ENCODE measurements at places on chromosomes 4 and X. TPM values are rescaled to one million over a fixed set of nuclear protein-coding genes. Genes with fewer than 3 reads are reported as not detected.

SYN1 gene
- 0.71 TPM for total RNA-seq

DMRTC1B gene
- total RNA-seq = not detected

SLC6A8 gene
- total RNA-seq = 43.4 TPM

KIAA1210 gene
- not detected for total RNA-seq

CLDN34 gene
- total RNA-seq = not detected

USP38 gene
- 18.4 TPM for total RNA-seq

SPANXA2 gene
- not detected for total RNA-seq

GPR119 gene
- not detected for total RNA-seq

- DNase-seq = peak; percentile 70
These were observed 84.8 kb downstream of the ANOS1 start for GRCh38 chrX:8647176-8647575.

DNA sequence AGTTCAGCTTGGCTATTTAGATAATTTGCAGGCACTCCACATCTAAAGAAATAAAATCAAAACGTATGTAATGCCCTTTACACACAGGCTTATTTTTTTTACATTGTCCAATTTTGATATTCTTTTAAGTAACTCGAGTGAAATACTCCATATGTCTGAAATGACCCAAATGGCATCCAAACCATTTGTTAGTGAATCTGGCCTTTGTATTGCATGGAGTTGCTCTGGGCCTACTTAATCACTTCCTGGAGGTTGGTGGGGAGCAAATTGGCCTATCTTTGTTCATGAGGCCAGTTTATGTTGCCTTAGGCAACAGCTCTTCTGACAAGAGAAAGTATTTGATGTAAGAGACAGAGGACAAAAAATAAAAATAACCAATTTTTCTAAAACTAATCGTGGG, 47.6 kb upstream of the TMEM131L start:
- DNase-seq = peak; percentile 28

DNA sequence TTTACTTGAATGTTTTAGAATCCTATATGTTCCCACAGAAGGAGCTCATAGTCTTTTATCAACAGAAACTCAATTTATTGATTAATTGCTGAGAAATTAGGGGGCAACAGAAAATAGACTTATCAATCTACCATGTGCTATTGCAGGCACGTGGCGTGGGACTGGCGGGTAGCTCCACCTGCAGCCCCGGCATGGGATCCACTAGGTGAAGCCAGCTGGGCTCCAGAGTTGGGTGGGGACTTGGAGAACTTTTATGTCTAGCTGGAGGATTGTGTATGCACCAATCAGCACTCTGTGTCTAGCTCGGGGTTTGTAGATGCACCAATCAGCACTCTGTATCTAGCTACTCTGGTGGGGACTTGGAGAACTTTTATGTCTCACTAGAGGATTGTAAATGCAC, 3.3 kb upstream of the OCIAD1 start:
- DNase-seq = no peak

DNA sequence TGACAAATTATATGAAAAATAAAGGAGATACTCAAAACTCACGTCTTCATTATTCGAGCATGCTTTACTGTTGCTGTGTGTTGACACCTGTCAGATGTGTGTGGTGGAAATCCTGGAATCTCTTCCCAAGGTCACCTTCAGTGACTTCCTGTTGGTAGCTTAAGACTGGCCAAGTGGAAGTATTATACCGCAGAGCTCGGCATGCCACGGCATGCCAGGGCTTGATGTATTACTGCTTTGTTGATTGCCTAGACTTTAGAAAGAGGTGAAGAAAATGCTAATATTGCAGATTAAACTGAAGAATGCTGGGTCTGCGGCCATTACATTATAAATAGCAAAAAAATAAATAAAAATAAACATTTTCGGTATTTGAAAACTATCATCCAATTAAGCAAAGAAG, 4.6 kb downstream of the TREX2 start:
- DNase-seq = peak; percentile 47

DNA sequence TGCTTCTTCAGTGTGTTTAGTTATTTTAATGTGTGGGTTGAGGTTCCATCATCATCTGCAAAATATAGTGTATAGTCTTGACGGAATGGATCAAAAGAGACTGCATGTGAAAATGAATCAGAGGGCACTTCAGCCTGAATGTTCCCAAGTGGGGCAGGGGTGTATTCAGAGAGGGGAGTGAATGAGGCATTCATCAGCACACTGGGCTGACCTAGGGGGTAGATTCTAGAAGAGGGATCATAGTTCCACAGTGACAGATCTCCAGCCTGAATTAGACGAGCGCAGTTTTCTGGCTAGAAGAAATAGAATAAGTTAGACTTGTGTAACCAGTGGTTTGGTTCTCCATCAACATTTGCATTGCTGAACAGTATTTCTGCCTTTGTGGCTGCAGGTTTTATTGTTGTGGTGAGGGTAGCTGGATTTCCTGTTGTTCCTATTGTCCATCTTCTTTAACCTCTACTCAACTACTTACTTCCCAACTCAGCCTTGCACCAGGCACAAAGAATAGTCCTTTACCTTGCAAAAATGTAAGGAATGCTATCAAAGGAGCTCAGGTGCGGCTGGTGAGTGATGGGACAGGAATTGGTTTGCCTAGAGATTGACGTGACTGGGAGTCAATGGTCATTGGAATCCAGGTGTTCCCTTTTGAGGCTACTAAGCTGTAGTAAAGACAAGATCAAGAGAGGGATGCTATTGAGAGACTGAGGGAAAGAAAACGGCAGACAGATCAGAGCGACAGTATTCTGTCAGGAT, 50.9 kb downstream of the NAP1L5 start:
- DNase-seq = peak; percentile 89

DNA sequence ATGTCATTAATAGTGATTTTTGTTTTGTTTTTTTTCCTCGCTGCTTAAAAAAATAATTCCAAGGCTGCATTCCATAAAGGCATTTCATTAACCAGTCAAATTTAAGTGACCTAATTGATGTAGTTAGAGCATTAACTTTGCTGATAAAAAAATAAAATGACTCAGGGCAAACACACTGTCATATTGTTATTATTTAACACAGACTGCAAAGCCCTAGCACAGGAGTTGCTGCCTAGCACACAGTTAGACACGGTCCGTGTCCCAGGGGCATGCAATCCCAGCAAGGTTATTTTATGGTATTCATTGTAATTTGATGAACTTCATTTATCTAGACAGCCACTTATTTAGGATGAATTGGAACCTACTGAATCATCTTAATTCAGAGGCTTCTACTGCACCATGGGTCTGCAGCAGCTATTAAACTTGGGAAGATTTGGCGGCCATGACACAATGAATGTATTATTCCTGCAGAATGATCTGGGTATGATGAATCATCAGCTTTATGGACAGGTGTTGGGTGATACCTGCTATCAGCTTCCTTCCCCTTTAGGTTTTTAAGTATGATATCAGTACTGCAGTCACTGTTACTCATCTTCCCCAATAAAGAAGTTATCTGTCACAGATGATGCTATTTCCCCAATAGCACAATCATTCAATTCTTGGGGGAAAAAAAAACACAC, 182.7 kb downstream of the PPARGC1A start:
- no peak for DNase-seq

GRCh38 chr4:155187989-155188388, 20.4 kb upstream of the NPY2R start:
- no peak for DNase-seq

GRCh38 chr4:76011700-76012387, 4.5 kb upstream of the CXCL9 start:
- peak; percentile 87 for DNase-seq

DNA sequence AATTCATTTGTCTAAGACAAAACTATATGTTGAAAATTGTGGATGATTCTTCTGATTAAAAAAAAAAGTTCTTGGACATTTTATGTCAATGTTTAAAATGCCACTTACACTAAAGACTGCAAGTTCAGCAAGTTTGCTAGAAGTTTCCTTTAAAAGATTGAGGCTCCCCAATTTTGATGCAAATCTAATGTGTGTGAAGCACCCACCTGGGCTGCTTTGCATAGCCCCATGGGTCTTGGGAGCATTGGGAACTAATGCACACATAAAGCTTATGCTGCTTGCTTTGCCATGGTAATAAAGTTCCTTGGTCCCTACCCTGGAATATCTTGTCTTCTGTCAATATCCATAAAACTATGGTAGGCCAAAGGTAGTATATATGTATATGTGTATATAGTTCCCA, 725.9 kb upstream of the GRID2 start:
- DNase-seq = no peak

DNA sequence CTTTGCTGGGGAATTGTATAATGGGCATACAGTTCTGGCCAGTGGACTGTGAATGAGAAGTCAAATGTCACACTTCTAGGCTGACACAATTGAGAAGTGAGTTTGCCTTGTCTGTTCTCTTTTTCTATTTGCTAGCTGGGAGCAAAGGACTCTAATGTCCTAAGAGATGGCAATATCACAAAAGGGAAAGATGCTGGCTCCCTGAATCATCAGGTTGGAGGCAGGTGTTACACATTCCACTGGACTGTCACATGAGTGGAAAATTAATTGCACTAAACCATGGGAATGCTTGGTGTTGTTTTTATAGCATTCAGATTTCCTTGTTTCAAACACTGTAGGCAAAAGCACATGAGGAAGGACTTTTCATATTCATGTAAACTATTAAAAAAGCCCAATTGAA, 388.3 kb downstream of the ADAM29 start:
- no peak for DNase-seq

GRCh38 chr4:17877661-17878060, 66.9 kb downstream of the NCAPG start:
- DNase-seq = no peak

GRCh38 chrX:152725409-152725808, 8.1 kb downstream of the CSAG1 start:
- no peak for DNase-seq

DNA sequence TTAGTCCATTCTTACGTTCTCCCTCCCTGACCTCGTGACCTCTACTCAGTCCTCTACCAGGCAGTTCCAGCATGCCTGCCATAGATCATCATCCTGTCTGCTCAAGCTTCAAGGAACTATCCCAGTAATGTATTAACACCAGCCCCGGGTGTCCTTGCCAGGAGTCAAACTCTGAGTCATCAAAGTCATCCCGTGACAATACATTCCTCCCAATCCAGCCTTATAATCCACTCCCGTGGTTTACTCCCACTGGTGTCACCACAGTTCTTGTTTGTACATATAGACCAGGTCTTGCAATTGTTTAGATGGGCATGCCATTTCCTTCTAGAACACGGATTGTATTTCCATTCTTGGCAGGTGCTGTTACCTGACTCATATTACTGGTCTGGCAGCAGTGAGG, 68.7 kb upstream of the TAB3 start:
- no peak for DNase-seq

GRCh38 chrX:108456971-108457477, 17.4 kb downstream of the COL4A5 start:
- no peak for DNase-seq

GRCh38 chrX:15107367-15107988, 162.4 kb downstream of the ASB9 start:
- no peak for DNase-seq

DNA sequence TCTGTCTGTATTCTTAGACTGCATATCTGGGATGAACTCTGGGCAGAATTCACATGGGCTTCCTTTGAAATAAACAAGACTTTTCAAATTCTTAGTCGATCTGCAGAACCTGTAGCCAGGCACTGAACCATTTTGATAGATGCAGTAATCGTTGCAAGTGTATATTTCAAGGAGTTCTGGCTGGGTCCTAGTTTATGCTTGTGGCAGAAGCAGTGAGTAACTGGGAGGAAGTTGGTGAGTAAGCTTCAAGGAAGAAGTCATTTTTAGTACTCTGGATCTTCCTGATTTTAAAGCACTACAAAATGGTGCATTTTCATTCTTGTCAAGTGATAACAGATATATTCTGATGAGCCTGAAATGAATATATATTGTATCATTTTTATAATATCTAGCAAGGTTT, 9.5 kb downstream of the HPRT1 start:
- DNase-seq = peak; percentile 32

DNA sequence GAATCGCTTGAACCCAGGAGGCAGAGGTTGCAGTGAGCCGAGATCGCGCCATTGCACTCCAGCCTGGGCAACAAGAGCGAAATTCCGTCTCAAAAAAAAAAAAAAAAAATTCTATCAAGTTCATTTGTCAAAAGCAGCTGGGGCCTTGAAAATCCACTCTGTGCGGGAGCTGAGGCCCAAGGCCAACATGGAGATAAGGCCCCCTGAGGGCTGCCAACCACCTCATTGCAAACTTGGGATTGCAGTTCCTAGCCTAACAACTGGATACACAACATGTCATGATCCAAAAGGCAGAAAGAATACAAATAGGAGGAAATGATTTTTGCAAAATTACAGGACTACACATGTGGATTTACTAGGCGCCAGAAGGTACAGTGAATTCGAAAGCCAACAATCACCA, 22.5 kb upstream of the PRDX4 start:
- DNase-seq = no peak

DNA sequence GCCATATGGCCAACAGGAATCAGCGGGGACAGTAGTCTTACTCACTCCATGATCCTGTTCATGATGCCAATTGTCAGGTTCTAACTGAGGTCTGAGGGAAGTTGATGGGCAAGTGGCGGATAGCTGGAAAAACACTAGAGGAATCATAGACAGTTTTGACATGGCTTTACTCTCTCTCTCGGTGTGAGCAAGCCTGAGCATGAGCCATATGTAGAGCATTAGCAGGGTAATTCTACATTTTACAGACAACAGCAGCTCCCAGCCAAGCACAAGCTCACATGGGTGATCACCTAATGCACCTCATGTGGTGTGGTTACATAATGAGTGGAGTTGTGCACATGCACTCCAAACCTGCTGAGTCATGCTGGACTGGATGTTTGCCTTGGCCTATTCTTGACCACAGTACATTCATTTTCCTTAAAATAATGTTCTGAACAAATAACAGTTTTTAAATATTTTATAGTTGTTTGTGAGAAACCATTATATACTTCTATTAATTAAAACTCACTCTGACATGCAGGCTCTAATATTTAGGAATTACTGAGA, 429.2 kb downstream of the GPAT3 start:
- peak; percentile 21 for DNase-seq

DNA sequence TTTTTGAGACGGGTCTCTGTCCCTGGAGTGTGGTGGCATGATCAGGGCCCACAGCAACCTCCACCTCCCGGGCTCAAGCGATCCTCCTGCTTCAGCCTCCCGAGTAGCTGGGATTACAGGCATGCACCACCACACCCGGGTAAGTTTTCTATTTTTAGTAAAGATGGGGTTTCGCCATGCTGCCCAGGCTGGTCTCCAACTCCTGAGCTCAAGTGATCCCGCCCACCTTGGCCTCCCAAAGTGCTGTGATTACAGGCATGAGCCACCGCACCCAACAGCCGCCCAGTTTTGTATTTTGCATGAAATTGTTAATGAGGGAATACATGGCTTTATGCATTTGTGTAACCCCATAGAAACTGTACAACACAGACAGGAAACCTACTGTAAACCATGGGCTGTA, 2.8 kb upstream of the ARHGAP4 start:
- no peak for DNase-seq

GRCh38 chr4:102809190-102809589, 18.2 kb downstream of the UBE2D3 start:
- no peak for DNase-seq

GRCh38 chr4:25842229-25842845, 20.5 kb downstream of the SEL1L3 start:
- DNase-seq = no peak
